Large intestine (tissue), 12 donors: ENCODE measurements at places on chromosomes 7 and 10. TPM values are rescaled to one million over a fixed set of nuclear protein-coding genes. Genes with fewer than 3 reads are reported as not detected.

NT5C3A gene
- 84.6 TPM for polyA plus RNA-seq

MCM10 gene
- 4.7 TPM for polyA plus RNA-seq

PNLIPRP3 gene
- not detected for polyA plus RNA-seq

AOC1 gene
- polyA plus RNA-seq: 206 TPM

DNA sequence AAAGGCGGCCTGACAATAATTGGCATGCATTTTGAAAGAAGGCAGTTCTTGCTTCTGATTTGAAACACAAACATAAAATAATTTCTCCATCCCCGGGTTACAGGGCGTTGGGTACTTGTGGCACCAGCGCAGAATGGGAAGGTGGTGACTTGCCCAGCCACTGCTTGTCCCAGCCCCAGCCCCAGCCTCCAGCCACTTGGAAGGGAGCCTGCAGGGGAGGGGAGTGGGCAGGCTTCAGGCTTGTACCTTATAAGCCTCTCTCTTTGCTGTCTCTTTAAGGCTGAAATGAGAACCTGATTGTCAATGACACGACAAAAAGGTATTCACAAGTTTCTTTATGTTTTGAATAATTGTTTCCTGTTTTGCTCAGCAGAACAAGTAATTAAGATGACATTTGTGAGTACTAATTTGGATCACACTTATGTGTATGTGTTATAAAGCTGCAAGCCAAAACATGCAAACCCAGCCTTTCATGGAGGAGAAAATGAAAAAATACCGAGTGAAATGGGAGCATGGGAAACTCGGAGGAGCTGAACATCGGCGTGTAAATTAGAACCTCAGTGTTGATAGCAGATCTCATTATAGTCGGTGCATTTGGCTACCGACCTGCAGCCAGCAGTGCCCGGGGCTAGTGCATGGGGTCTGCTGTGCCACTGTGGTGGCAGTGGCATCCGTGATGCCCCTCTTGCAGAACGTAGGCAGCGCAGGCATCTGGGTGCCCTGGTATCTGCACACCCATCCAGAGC lies 129.9 kb downstream of the EBF3 start:
- DNase-seq: no peak

EFCAB10 gene
- polyA plus RNA-seq: 1.4 TPM

DNA sequence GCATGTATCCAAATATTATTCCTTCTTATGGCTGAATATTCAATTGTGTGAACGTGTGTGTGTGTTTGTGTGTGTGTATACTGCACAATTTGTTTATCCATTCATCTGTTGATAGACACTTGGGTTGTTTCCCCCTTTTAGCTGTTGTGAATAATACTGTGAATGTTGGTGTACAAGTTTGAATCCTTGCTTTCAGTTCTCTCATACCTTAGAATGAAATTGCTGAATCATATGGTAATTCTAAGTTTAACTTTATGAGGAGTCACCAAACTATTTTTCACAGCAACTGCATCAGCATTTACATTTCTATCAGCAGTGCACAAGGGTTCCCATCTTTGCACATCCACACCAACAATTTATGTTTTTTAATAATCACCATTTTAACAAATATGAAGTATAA lies 86.9 kb upstream of the GATAD1 start:
- DNase-seq: no peak

HABP2 gene
- 27.7 TPM for polyA plus RNA-seq

GRCh38 chr7:116211006-116211912 lies 920 bp downstream of the TES start:
- peak; percentile 96 for DNase-seq

DNA sequence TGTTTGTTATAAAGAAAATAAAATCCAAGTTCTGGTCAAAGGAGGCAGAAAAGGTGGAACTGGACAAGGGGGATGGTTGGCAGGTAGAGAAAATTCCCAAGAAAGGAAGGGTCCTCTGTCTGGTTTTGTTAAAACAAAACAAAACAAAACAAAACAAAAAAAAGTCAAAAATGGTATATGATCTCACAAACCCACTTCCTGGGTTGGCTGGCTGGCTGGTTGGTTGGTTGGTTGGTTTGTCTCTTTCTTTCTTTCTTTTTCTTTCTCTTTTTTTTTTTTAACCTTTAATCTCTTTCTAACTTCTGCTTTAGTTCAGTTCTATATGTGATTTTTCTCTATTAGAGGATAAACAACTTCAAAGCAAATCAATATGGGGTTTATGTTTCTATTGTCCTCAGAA lies 41.1 kb upstream of the CPN1 start:
- no peak for DNase-seq

GRCh38 chr7:99036546-99037111 lies 107.3 kb downstream of the SMURF1 start:
- no peak for DNase-seq

DNA sequence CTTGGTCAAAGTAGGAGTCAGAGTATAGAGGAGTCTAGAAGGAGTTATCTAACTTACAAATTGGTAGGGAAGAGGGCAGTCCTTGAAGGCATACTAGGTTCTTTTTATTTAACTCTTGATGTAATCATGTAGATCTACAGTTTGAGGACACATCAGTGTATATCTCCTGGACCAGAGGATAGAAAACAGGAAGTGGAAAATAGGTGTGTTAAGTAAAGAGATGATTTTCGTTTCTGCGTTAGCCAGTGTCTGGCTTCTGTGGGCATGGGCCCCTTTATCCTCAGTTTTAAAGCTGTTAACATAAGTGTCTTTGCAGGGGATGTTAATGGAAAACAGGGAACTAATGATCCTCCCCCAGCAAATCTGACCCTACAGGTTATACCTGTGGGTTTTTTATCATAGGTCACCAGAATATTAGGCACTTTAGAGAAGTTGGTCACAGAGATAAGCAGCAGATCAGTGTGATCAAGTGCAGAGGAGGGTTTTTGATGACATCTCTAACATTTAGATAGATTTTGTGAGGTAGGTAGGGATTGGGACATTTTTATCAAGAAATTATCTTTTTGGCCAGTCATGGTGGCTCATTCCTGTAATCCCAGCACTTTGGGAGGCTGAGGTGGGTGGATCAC lies 58.6 kb upstream of the PRSS1 start:
- DNase-seq: no peak

- DNase-seq: no peak
Measured at GRCh38 chr7:44288381-44288685, 37.1 kb downstream of the CAMK2B start.

NOS3 gene
- polyA plus RNA-seq: 10.3 TPM

BTBD16 gene
- 0.79 TPM for polyA plus RNA-seq

- no peak for DNase-seq
Measured at GRCh38 chr7:144827621-144828020, 8.2 kb downstream of the TPK1 start.

DNA sequence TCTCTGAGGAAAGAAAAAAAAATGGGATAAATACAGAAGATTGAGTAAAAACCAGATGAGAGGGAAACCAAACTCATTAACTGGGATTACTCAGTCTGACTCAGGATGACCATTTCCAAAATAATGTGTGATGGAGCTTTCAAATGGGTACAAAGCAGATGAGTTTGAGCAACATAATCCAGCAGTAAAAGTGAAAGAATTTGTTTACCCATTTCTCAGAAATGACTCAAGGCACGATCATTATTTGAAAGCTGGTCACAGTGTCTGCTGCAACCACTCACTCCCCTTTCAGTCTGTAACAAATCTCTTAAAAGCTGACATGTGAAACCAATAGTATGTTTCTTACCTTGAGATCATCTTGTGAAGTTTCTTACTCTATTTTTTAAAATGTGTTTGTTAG lies 104.7 kb upstream of the KLF14 start:
- no peak for DNase-seq

DNA sequence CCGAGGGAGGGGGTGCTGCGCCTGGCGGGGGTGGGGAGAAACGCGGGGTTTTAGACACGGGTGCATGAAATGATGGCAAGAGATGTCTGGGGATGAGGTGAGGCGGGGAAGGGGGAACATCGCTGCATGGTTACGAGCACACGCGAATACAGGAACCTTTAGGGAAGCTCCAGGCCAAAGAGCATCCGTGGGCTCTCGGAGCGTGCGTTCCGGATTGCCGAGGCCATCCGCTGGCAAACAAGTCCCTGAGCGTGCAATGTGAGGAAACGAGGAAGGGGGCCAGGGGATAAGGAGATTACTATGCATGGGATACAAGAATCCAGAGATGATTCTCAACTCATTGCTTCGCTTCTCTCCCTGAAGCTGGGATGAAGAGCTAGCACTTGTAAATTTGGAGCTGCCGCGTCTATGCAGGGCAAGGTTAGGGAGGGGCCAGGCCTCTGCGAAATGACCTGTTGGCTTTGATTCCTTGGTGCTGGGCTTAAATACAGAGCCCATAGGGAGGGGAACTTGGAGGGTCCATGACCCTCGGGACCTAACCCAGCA lies 520 bp upstream of the WNT2 start:
- peak; percentile 32 for DNase-seq

GRCh38 chr10:119335671-119336353 lies 128.4 kb downstream of the GRK5 start:
- DNase-seq: no peak

C7orf57 gene
- polyA plus RNA-seq: 0.28 TPM

GRCh38 chr10:28624351-28624750 lies 53.0 kb upstream of the BAMBI start:
- no peak for DNase-seq

IQCE gene
- polyA plus RNA-seq: 15.3 TPM

DNA sequence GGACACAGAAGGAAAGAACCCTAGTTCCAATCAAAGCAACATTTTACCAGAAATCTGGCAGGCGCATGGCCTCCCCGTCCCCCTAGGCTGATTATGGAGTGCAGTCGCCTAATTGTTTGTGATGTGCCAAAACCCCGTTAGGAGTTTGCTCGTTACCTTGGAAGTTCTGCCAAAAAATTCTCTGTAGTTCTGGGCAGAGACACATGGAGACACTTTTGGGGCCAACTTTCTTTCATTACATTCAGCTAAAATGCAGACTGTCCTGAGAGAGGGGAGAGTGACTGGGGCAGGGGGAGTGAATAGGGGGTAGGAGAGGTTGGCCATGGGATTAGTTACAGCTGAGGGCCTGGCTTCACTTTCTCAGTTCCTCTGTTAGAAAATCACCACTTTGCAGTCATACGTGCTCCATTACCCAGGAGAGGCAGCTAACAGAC lies 158.0 kb upstream of the NPVF start:
- no peak for DNase-seq

GRCh38 chr7:87047-87446 lies 105.3 kb upstream of the FAM20C start:
- no peak for DNase-seq

ANKRD61 gene
- 2.4 TPM for polyA plus RNA-seq

DNA sequence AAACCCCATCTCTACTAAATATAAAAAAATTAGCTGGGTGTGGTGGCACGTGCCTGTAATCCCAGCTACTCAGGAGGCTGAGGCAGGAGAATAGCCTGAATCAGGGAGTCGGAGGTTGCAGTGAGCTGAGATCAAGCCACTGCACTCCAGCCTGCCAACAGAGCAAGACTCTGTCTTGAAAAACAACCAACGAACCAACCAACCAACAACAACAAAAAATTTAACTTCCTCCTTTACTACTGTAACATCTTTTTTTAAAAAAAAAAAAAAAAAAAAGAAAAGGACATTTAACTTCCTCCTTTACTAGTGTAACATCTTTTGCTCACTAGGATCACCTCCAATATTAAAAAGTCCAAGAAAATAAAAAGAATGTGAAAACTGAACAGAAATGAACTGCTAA lies 92.3 kb upstream of the TMEM168 start:
- DNase-seq: no peak

- no peak for DNase-seq
Measured at GRCh38 chr7:12091231-12091630, 119.9 kb upstream of the TMEM106B start.

DNA sequence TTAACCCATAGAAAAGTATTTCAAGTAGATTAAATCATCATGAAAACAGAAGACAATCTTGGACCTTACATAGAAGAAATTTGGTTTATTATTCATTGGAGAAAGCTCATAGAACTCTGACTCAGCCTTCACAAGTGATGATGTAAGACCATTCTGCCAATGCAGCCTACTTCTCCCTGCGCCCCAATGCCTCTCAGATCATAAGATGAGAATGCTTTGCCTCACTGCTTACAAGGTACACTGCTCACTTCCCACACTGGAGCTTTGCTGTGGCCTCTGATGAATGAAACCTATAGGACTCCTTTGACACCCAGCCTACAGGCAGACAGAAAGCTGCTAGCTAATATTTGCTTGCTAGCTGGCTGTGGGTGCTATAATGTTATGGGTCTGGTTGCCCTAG lies 569.4 kb upstream of the STEAP1 start:
- no peak for DNase-seq

DNA sequence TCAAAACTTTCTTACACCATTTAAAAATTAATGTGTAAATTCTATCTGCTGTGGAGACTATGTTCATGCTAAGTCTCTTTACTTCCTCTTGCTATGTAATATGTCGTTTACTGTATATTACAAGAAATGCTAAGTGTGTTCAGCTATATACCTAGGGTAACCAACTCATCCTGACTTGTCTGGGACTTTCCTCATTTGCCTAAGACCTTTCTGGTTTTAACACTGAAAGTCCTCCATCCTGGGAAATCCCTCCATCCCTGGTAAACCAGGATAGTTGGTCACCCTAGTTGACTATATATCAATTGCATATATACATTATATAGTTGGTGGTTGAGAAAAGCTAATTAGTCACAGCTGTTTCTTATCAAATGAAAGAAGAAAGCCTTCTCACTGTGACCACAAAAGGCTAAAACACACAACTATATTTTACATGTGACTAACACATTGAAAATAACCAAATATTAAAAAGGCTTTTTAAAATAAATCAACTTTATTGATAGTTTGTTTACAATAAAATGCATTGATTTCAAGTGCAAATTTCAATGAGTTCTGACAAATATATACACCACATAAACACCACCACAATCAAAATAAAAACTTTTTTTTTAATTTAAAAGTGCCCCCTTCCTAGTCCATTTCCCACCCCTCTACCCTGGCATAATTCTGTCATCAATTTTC lies 167.7 kb upstream of the INHBA start:
- DNase-seq: no peak

- no peak for DNase-seq
Measured at GRCh38 chr10:23754179-23754578, 315.3 kb downstream of the OTUD1 start.

HOXA6 gene
- 4.0 TPM for polyA plus RNA-seq

DNA sequence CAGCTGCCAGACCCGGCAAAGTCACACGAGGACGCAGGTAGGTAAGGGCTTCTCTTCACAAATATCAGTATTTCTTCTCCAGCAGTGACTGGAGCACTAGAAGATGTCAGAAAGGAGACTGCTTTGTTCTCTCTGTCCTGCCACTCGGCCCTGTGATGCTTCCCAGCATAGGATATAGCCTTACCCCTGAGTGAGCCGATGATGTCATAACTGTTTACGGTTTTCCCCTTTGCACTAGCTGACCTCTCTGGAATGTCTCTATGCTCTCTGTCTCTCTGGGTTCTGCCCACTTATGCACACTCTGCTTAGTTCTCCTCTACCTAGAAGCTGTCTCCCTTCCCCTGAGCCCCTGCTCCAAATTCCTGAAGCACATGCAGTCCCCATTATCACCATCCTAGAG lies 167.5 kb upstream of the PODXL start:
- DNase-seq: no peak
